ENCODE measurements at places on chromosomes 2 and 18.

DNA sequence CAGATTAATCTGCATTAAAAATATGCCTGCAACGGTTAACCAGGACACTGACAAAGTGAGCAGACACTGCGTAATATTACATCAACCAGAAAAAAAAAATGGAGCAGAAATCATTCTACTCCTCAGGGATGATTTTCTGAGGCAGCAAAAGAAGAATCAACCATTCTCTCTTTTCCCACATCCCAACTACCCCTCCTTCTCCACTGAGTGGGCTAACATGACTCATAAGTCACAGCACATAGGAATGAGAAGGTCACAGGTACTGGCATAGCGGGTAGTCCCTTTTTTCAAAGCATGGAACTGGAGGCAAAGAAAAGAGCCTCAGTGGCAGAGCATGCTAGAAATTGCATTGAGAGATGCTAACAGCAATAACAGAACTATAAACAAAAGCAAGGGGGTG, 54.3 kb upstream of the TSPYL6 start:
- DNase-seq, result no peak

DNA sequence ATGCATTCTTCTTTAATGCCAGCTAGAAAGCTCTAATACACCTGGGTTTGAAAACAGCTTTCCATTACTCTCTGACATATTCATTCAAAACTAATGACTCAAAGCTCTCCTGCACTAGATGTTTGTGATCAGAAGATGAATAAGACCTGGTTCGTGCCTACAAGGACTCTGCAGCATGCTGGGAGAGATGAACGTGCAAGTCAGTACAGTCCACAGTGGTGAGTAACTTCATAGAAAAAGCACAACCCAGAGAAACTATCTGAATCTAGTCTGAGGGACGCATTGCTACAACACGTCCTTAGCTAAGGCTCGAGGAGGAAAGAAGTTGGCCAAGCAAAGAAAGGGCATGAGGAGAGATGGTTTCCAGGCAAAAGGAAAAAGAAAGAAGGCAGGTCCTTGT, 234.3 kb downstream of the OSR1 start:
- no peak for DNase-seq

GRCh38 chr2:118148133-118148532, 59.9 kb downstream of the INSIG2 start:
- DNase-seq, result no peak

- peak; percentile 36 for DNase-seq
Measured at GRCh38 chr2:161651547-161651946, 27.3 kb downstream of the SLC4A10 start.

GRCh38 chr18:56945171-56946083, 201.5 kb upstream of the BOD1L2 start:
- no peak for DNase-seq
